ENCODE measurements at places on chromosomes 6 and 20.

GRCh38 chr6:10413850-10414738 lies 780 bp downstream of the TFAP2A start:
- DNase-seq = peak; percentile 65

DNA sequence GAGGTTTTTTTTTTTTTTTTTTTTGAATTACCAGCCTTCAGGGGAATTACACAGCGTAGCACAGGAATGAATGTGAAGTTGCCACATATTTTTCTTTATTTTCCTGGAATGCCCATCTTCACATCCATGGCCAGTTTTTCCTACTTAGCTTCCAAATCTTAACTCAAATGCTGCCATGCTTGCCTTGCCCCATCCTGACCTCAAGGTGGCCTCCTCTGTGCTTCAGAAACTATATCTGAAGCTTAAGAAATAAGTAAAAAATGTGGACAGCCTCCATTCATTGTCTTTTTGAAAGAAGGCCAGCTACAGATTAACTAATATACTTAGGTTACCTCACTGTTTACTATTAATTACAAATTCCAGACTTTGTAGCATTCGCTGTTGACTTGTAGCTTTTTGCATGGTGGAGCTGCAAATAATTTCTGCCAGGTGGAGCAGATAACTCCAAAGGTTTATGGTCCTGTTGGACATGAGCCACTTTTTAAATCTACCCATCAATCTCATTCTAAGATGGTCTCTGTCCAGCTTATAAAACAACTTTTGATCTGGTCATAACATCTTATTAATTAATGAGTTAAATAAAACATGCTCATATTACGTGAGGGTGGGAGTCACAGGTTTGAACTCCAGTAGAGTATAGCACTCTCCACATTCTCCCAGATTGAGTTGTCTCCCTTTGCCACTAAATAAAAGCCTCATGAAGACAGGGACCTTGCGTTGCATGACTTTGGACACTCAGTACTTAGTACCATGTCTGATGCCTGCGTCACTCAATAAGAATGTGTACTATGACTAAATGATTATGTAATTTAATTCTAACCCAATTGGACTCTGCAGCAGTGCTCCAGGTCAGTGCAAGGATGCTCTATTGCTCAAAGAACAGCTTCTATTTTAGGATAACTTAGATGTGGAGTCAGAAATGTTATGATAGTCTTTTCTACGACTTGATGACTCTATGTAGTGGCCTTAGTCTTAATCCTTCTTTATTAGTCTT lies 678.6 kb upstream of the CITED2 start:
- DNase-seq = peak; percentile 65

DNA sequence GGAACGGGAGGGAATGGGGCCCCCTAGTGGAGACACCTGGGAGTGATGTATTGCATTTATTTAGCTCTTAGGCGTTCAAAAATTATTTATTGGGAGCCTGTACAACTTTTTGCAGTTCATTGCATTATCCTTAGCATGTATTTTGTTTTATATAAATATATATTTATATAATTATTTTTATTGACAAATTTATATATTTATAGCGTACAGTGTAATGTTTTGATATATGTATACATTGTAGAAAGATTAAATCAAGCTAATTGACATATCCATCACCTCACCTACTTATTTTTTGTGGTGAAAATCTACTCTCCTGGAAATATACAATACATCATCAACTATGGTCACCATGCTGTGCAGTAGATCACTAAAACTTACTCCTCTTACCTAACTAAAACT lies 975 bp downstream of the SIRT5 start:
- no peak for DNase-seq

DNA sequence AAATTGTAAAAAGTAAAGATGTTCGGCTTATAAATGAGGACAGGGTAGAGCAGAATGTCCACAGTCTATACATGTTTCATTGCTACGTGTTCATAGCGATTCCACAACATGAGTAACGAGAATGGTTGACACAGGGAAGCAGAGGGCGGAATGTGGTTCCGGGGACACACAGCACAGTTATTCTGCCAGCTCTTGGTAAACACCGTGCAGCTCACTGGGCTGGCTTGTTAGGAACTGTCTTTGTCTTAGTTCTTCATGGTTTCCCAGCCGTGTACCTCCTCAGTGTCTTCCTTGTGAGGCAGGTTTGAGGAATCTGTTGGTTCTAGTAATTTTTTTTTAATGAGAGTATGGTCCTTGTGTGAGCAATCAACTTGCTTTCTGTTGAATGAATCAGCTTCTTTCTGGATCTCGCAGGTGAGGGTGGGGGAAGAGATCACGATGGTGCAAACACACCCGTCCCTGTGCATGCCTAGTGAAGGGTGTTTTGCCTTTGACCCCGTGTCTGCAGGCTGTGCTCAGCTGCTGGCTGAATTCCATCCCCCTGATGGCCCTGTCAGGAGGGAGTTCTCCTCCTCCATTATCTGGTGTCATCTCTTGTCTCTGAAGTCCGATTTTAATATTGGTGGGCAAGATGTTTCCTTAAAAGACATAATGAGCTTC lies 168.2 kb downstream of the SMOC2 start:
- DNase-seq = no peak

- peak; percentile 7 for DNase-seq
Measured at GRCh38 chr6:53828215-53828614, 33.4 kb downstream of the LRRC1 start.
